ENCODE measurements at places on chromosomes 5 and 9. TPM values are rescaled to one million over a fixed set of nuclear protein-coding genes. Genes with fewer than 3 reads are reported as not detected.
A peak's percentile ranks its signal among the peaks of the same experiment; 100 is the strongest.

Gene ELL2
- 59.6 TPM for total RNA-seq

Gene MEGF10
- total RNA-seq = 59.6 TPM

DNA sequence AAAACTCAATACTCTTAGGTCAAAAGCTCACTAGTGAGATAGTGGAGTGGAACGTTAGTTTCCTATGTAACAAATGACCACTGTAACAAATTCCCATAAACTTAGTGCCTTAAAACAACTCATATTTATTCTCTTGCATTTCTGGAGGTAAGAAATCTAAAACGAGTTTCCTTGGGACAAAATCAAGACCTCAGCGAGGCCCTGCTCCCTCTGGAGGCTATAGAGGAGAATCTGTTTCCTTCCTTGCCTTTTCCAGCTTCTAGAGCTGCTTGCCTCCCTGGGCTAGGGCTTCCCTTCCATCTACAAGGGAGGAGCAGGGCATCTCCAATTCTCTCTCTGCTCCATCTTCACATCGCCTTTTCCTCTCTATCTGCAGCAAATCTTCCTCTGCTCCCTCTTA is 32.0 kb downstream of the SEMA5A start:
- no peak for DNase-seq

GRCh38 chr9:131467214-131467935 is 35.3 kb upstream of the POMT1 start:
- peak; percentile 12 for DNase-seq

Gene KCNIP1
- total RNA-seq = 4.2 TPM

Gene CA9
- 0.82 TPM for total RNA-seq

Gene PTGES
- 7.5 TPM for total RNA-seq

GRCh38 chr9:135359764-135360163 is 119.8 kb upstream of the PPP1R26 start:
- DNase-seq = no peak

Measured in tongue (tissue), 3 donors.